Stimulated activated CD8-positive, alpha-beta memory T cell treated with anti-CD3 and anti-CD28 coated beads, Interleukin-2, amount 100 ng/mL, for 1 hour (primary cell): ENCODE measurements at places on chromosomes 3 and 15.

DNA sequence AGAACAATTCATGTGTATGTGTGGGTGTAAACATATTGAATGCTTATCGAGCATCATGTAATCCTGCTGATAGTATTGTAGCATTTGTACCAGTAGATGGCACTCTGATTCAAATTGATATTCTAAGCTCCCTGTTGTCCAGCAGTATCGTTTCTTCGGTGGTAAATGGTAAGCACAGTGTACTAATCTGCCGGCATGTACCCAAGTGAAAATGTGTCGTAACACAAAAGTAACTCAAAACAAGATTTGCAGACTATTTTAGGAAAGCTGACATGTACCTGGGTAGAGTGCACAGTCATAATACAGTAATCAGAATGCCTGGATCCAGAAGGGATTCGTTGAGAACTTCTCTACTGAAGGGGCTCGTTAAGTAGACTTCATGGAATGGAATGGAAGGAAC lies 31.7 kb upstream of the MNS1 start:
- no peak for DNase-seq

- DNase-seq = peak; percentile 41
These were observed 276.6 kb downstream of the UACA start for GRCh38 chr15:70486451-70487386.

DNA sequence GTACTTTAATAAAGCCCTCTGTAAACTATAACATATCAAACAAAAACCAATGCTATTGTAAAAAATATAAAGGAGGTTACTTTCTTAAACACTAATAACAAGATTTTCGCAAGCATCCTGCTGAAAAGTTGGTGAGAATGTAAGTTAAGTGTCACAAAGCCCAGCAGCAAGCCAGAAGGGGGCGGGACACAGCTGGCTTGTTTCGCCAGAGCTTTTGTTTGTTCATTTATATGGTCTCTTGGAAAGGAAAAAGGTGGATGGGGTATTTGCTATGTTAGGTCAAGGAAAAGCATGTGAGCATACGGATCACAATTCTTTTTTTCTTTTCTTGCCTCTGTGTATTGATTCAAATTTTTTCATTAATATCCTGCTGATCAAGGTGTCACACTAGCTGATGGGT lies 59.9 kb downstream of the HACD2 start:
- DNase-seq = no peak

GRCh38 chr3:30181581-30181980 lies 424.8 kb upstream of the TGFBR2 start:
- no peak for DNase-seq

DNA sequence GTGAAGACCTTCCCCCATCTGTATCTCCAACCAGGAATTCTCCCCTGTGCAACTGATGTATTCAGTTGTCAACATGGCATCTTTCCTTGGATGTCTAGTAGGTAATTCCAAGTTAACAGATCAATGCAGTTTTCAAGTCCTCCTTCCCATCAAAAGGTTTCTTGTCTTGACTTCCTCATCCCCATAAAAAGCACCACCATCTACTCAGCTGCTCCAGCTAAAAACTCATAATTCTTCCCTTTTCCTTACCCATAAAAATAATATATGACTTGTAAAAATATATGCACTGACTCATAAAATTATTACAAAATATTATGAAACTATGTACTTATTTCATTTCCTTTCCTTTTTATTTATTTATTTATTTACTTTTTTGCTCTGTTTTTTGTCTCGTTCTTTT lies 5.0 kb upstream of the CAND2 start:
- no peak for DNase-seq

GRCh38 chr3:165273411-165273810 lies 77.2 kb upstream of the SLITRK3 start:
- DNase-seq = no peak

- DNase-seq = no peak
These were observed 99.9 kb downstream of the TLE3 start for GRCh38 chr15:69997813-69998212.

DNA sequence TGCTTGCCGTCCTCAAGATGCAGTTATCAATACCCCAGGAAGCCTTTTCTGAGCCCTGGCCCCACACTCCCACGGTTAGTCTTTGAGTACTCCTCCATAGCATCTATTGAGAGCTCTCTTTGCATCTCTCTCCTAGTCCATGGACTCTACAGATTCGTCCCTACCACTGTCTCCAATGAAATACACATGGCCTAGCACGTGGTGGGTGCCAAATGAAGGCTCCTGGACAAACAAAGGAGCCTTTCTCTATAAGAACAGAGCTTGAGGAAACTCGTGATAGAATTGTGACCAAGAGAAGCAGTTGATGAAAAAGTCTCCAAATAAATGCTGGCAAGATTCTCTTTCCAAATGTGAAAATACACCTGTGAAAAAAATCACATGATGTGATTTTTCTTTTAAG lies 166.1 kb downstream of the GABRG3 start:
- no peak for DNase-seq

DNA sequence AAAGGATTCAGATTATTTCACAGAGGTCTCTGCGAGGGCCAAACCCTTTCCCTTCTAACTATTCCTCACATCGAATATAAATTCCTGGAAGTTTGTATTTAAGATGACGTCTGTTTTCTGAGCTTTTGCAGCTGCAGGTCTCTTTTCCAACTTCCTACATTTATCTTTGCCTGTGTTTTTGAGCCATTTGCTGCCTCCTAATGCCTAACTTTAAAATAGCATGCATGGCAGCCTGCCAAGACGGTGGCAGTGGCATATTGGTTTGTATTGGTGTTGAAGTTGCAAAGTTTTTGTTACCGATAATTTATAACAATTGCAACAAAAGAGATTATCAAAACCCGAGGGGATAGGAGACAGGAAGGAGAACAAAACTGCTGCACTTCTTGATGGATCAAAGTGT lies 187.1 kb upstream of the DNAJC19 start:
- no peak for DNase-seq

DNA sequence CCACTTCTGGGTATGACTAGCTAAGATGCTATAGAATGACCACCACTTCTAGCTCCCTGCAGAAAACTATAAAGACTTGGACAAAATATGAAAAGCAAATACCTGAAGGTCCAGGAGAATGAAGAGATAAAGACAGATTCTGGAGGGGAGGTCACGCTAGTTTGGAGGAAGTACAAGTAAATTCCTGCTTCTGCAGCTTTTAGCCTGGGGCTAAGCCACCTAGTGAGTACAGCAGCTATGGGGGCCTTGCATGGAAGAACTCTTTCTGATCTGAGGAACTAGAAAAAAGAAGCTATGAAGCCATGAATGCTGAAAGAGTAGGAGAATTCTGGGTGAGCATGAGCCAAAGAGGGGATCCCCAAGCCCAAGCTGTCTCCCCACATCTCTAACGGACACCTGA lies 29.8 kb downstream of the NRG4 start:
- no peak for DNase-seq

GRCh38 chr15:31153531-31153930 lies 52.0 kb upstream of the TRPM1 start:
- DNase-seq = no peak

GRCh38 chr3:133821767-133822638 lies 16.4 kb downstream of the SRPRB start:
- DNase-seq = no peak

GRCh38 chr3:127566833-127567232 lies 23.7 kb downstream of the TPRA1 start:
- no peak for DNase-seq

GRCh38 chr3:142931222-142931621 lies 32.3 kb downstream of the PAQR9 start:
- no peak for DNase-seq

DNA sequence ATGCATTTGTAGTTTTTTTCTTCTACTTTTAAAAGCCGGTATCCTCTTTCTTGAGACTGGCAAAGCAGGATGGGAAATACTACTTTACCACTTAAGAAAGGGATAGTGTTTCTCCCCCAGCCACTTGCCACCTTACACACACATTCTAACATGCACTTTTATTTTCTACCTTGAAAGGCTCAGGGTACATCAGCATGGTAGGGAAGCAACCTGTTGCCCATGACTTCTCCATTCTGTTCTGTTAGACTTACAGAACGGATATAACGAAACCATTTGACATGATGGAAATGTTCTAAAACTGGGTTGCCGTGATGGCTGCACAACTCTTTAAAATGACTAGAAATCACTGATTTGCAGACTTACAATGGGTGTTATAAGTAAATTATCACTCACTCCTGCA lies 405.5 kb downstream of the SHQ1 start:
- no peak for DNase-seq

DNA sequence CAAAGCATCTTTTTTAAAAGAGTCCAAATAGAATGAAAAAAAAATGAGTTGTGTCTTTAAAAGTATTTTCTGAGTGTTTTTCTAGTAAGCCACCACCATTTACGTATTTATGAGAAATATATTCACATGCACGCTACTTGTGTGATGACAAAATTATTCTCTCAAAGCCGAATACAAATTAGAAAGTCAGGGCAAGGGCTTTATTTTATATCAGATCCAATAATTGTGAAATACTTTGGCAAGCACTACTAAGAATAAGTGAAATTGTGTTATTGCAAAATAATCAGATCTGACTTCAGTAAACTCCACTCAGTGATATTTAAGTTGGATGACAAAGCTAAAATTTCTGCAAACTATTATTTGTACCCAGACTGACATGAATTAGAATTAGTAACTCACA lies 589.3 kb upstream of the KCNMB2 start:
- DNase-seq = no peak

GRCh38 chr3:128007033-128007424 lies 45.2 kb upstream of the SEC61A1 start:
- no peak for DNase-seq

GRCh38 chr3:13833506-13834257 lies 46.2 kb downstream of the WNT7A start:
- DNase-seq = no peak

DNA sequence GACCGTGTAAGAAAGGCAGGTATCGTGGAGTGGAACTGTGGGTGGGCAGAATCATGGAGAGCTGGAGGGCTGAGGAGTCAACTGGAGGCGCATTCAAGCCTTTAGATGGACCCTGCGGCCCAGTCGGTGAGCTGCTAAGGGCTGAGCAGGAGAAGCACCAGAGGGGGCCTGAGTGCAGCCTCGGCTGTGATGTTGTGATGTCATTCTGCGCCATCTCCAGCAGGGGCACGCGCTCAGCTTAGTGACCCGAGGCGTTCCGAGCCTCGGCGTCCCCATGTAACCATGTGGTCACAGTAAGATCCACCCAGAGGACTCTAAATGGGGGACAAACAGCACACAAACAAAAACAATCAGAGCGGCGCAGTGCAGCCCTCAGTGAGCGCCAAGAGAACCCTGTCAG lies 76.8 kb downstream of the VGLL4 start:
- DNase-seq = no peak

- DNase-seq = no peak
These were observed 16.0 kb downstream of the MAP2K5 start for GRCh38 chr15:67558502-67558901.

- DNase-seq = no peak
These were observed 83.4 kb downstream of the VPS8 start for GRCh38 chr3:184895350-184895749.

DNA sequence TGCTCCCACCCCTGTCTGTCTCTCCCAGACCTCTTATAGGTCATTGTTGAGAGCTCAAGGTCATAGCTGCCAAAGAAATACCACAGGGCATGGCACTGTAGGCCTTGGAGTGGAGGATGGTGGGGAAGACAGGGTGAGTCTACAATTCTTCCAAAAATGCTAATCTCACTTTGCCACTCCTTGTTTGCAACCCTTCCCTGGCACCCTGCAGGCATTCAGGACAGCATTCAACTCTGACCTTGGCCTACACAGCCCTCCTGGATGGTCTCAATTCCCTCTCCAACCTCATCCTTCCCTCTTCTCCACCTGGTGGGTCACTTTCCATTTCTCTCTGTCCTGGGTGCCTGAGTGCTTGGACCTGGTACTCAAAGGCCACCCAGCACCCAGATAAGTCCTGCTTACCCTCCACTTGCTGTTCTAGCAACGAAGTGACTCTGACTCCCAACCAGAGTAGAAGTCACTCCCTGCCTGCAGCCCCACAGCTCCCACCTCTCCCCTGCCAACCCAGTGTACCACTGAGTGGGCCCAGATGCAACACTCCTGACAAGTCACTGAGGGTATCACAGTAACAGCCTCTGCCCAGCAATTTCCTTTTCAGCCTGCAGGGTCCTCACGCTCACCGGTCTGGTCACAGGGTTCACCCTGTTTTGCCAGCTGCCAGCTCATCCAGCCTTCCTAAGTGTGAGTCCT lies 36.6 kb downstream of the AMOTL2 start:
- no peak for DNase-seq

- no peak for DNase-seq
These were observed 29.4 kb downstream of the ITGA11 start for GRCh38 chr15:68402432-68403160.

- DNase-seq = no peak
These were observed 76.2 kb downstream of the MRPL46 start for GRCh38 chr15:88391006-88391405.

DNA sequence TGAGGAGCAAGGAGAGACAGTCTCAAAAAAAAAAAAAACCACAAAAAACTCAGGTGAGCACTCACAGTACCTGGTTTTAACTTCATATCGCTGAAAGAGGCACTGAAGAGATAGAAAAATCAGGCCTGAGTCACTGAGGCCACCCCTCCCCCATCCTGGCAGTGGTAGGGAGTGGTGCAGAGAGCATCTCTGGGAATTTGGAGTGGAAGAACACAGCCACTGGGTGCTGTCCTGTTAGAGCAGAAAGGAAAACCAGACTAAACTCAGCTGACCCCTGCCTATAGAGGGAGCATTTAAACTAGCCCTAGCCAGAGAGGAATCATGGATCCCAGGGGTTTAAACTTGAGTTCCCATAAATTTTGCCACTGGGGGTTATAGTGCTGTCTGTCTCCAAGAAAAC lies 22.2 kb upstream of the DNAJC13 start:
- no peak for DNase-seq

GRCh38 chr15:75148280-75148679 lies 53.4 kb upstream of the C15orf39 start:
- no peak for DNase-seq

DNA sequence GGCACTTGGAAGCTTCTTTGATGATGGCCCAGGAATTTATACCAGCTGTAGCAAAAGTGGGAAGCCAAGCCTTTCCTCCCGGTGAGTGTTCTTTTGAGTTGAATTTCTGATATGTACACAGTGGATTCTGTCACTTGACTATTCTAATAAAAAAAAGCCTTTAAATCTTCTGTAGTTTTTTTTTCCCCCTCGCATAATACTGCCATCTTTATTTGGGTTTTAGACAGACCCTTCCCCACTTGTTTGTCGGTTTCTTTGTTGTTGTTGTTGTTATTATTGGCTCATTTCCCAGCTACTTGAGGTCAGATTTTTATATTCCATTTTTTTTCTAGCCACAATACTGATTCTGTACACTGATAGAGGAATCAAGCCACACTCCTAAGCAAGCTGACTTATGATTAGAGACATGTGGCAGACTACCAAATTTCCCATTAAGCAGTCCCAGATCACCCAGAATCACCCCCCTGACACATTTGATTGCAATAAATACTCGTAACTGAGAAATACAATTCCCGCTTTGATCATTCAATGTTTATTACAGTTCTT lies 122.4 kb upstream of the IL12A start:
- DNase-seq = no peak

DNA sequence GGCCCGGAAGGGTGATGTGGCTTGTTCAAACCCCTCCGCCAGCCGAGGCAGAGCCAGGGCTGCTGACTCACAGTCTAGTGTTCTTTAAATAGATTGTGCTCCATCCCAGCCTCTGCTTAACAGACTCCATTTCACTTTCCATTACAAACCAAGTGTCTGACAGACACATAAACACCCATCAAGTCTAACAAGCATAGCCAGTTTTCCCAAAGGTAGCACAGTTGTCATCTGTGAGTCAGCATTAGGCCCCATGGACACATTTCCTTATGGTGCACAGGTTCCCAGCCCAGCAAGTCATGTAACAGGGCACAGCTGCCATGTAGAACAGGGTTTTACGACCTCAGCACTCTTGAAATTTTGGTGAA lies 109.9 kb upstream of the RAP2B start:
- DNase-seq = no peak
